ENCODE measurements at places on chromosomes 16 and 17. TPM values are rescaled to one million over a fixed set of nuclear protein-coding genes. Genes with fewer than 3 reads are reported as not detected.

The C16orf96 gene
- total RNA-seq: not detected

The PPP1R1B gene
- not detected for total RNA-seq

The CSH1 gene
- not detected for total RNA-seq

The NPIPA5 gene
- total RNA-seq: 4.1 TPM

The CSF3 gene
- total RNA-seq: not detected

The KCNAB3 gene
- 10.0 TPM for total RNA-seq
